ENCODE measurements at places on chromosomes 11 and 22.

DNA sequence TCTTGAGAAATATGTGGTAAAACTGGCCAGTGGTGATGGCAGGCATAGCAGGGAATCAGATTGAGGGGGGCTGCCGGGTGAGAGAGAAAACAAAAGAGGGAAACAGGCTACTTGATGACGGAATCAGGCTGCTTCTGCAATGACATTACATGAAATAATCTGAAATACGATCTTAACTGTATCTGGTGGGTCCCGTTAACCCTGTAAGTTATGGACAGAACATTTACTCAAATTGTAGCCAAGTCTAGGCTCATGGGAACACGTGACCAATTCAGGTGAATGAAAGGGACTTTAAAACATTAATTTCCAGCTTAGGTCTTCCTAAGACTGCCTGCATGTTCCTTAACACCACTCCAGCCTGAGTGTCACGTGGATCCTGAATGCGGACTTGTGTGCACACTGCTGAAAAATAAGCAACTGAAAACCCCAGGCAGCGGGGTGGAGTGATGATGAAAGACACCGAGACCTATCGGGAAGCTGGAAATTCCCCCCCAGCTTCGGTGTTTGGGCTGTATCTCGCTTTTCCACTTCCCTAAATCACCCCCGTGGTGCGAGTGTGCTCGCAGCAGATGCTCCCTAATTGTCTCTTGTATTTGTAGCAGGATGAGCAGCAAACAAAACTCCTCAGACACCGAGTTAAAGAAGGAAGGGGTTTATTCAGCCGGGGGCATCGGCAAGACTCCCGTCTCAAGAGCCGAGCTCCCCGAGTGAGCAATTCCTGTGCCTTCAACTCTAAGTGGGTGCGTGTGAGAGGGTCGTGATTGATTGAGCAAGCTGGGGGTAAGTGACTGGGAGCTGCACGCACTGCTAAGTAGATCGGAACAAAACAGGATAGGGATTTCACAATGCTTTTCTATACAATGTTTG is 145.0 kb upstream of the GRK3 start:
- no peak for DNase-seq

DNA sequence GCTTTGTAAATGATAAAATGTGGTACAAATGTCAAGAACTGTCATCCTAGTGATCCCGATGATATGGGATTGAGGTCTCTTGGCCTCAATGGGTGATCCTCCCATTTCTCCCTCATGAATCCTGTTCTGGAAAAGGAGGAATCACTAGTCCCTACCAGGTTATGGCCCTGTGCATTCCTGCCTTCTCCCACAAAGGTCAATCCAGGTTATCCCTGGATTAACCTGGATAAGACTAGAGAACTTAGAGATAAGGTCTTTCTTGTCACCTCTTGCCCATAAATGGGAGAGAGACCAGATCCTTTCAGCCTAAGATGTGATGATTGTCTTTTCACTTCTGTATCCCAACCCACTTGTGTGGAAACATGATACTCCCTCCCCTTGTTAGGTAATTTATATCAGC is 396.7 kb downstream of the BUD13 start:
- no peak for DNase-seq

GRCh38 chr11:20005747-20006146 is 154.5 kb downstream of the DBX1 start:
- DNase-seq = no peak

GRCh38 chr22:44454113-44454769 is 43.8 kb downstream of the RTL6 start:
- DNase-seq = no peak

DNA sequence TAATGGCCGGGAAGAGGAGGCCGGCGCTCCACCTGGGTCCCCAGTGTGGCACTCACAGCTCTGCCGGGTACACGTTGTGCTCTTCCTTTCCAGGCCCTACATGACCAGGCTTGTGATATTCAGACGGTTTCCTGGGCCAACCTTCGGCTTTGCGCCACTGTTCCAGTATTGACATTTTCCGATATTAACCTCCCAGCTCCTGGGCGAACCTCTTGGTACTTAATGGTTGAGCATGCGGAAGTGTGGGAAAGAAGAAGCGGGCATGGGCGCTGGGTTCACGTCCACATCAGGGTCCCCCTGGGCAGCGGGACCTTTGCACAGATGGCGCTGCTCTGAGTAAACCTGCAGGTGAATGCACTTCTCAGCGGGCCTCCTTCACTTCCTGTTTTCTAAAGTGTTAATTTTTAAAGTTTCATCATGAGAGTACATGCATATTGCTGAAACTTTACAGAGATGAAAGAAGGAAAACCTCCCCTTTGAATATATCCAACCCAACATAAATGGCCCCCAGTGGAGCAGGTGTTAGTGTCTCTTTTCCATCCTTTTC is 286.7 kb downstream of the TBC1D22A start:
- DNase-seq = no peak

- no peak for DNase-seq
These were observed 22.8 kb upstream of the P2RY6 start for GRCh38 chr11:73249304-73249703.

DNA sequence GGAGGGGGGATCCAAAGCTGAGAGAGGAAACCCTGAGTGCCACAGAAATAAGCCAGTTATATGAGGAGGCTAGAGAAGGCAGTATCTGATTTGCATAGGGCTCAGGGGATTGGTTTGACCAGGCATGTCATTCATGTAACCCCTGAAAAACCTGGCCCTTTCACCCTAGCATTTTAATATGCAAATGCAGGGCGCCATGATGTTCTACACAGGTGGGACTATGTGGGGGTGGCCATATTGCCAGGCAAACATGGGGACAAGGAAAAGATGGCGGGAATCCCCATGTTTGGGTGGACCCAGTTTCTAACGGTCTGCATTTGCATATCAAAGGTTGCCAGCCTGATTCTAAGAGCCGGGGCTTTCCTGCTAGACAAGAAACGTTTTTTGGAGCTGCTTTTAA is 27.2 kb downstream of the CSF2RB start:
- no peak for DNase-seq

DNA sequence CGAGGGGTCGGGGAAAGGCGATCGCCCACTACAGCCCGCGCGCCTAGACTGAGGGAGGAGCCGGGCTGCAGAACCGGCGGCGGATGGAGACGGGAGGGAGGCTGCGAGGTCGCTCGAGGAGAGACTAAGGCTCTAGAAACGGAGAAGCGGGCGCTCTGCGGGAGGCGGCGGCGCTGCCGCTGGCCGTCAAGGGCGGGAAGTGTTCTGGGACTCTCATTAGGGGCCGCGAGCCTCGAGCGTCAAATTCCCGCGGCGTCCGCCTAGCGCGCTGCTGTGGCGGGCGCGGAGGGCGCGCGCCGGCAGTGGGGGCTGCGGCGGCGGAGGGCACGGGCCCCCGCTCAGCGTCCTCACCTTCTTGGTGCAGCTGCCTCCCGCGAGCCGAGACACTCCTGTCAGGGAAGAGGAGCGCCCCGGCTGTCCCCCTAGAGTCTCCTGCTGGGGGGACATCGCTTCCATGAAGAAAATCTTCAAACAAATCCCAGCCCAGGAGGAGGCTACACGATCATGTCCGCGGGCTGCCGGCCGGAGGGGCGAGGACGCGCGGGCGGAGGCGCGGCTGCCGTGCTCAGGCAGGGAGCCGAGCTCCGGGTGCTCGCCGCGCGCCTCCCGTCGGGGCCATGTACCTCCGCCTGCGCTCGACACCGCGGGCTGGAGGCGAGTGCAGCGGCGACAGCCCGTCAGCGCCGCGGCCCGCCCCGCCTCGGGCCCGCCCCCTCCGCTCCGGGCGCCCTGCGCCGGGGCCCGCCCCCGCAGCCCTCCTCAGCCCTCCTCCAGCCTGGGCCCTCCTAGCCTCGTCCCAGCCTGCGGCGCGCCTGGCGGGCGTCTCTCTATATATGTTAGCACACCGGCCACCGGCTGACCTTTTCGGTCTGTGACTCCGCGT is at the start of gene ARHGAP20:
Gene ARHGAP20, minus strand, starts transcription at position 662 of the 883 bp plus-strand sequence. Its CDS starts 206 bp downstream, at position 456.
- no peak for DNase-seq

GRCh38 chr22:20436768-20437612 is 635 bp downstream of the SCARF2 start:
- no peak for DNase-seq

Data from T-helper 9 cell (primary cell).